ENCODE measurements at places on chromosomes 13 and 19. TPM values are rescaled to one million over a fixed set of nuclear protein-coding genes. Genes with fewer than 3 reads are reported as not detected.

VSTM2B gene
- total RNA-seq = not detected

DNA sequence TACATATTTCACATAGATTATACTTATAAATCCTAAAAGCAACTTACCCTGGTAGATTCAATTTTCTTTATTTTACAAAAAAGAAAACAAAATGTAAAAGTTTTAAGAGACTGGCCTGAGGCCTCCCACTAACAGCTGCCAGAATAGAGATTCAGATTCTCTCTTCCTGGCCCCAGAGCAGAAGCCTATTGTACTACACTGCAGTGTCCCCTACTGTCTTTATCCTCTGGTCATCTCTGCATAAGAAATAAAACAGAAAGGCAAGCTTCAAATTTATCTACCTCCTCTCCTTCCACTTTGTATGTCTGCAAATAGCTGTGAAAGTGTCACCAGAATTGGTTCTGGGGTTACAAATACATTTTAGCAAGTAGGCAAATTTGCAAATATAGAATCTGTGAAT, 1004.1 kb upstream of the PCDH9 start:
- H3K4me1 ChIP-seq = no peaks in the 10 kb centered on the region
- H3K4me3 ChIP-seq = no peak overlapping the region
- no peak for DNase-seq
- H3K36me3 ChIP-seq = no peaks in the 10 kb centered on the region

SIGLEC11 gene
- not detected for total RNA-seq

- no peak for DNase-seq
- peaks cover 8% of the 10 kb centered on the region for H3K27me3 ChIP-seq
- peaks cover 10% of the 10 kb centered on the region for H3K4me1 ChIP-seq
- no peak overlapping the region for H3K27ac ChIP-seq
Measured at GRCh38 chr19:49894879-49895565, 1.7 kb downstream of the IL4I1 start.

MLLT1 gene
- total RNA-seq = 1.3 TPM

- peaks cover 3% of the 10 kb centered on the region for H3K4me1 ChIP-seq
- peaks cover 21% of the 10 kb centered on the region for H3K36me3 ChIP-seq
- no peaks in the 10 kb centered on the region for H3K27me3 ChIP-seq
- H3K4me3 ChIP-seq = no peak overlapping the region
- DNase-seq = no peak
Measured at GRCh38 chr19:43499042-43499441, 5.5 kb downstream of the PHLDB3 start.

DNA sequence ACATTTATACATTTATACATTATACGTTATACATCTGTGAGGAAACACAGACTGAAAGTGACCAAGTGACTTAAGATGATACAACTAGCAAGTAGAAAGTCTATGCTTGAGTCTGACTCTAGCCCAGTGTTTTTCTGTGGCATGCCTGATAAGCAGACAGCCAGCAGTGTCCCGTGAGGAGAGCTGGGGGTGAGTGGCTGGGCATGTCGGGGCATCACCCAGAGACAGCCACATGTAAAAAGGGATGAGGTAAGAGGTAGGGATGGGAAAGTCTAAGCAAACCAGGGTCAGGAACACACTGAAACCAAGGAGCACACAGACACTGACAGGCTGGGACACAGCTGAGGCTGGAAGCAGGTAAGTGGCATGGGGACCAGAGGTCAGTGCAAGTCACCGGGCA, 333.2 kb downstream of the FOXO1 start:
- H3K4me1 ChIP-seq = no peaks in the 10 kb centered on the region
- no peaks in the 10 kb centered on the region for H3K36me3 ChIP-seq
- no peaks in the 10 kb centered on the region for H3K27me3 ChIP-seq
- H3K27ac ChIP-seq = no peak overlapping the region
- DNase-seq = no peak

- H3K27ac ChIP-seq = no peak overlapping the region
- no peak overlapping the region for H3K4me3 ChIP-seq
- no peaks in the 10 kb centered on the region for H3K36me3 ChIP-seq
- peak; percentile 35 for DNase-seq
- H3K4me1 ChIP-seq = no peaks in the 10 kb centered on the region
- peaks cover 2% of the 10 kb centered on the region for H3K27me3 ChIP-seq
Measured at GRCh38 chr13:91406619-91407018, 8.2 kb downstream of the GPC5 start.

DNA sequence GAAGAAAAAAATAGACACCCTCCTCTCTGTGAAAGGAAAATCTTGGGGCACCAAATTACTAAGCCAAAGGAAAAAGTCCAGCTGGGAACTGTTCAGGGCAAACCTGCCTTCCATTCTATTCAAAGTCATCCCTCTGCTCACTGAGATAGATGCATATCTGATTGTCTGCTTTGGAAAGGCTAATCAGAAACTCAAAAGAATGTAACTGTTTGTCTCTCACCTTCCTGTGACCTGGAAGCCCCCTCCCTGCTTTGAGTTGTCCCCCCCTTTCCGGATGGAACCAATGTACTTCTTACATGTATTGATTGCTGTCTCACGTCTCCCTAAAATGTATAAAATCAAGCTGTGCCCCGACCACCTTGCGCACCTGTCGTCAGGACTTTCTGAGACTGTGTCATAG, 216.0 kb upstream of the SOX1 start:
- no peaks in the 10 kb centered on the region for H3K36me3 ChIP-seq
- H3K27ac ChIP-seq = no peak overlapping the region
- no peak overlapping the region for H3K4me3 ChIP-seq
- no peak for DNase-seq
- H3K4me1 ChIP-seq = no peaks in the 10 kb centered on the region

DNA sequence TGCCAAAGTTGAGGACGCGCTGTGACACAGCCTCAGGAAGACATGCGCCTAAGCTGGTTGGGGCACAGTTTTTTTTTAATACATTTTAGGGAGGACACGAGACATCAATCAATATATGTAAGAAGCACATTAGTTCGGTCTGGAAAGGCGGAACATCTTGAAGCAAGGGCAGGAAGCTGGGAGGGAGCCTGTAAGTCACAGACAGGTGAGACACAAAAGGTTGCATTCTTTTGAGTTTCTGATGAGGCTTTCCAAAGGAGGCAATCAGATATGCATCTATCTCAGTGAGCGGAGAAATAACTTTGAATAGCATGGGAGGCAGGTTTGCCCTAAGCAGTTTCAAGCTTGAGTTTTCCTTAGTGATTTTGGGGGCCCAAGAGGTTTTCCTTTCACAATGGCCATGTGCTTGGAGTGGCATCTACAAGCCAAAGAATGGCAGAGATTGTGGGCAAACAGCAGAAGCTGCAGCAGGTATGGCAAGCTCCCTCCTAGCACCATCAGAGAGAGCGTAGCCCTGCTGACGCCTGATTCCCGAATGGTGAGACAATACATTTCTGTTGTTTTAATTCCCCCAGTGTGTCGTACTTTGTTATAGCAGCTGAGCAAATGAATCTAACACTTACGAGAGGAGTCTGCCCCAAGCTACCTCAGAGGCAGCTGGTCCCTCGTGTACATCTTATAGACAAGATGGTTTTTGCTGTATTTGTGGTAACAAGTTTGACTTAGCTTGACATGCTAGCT, 99.5 kb upstream of the TMTC4 start:
- H3K27me3 ChIP-seq = no peaks in the 10 kb centered on the region
- H3K4me1 ChIP-seq = no peaks in the 10 kb centered on the region
- DNase-seq = no peak
- no peaks in the 10 kb centered on the region for H3K36me3 ChIP-seq

ZNF44 gene
- 6.1 TPM for total RNA-seq

DNA sequence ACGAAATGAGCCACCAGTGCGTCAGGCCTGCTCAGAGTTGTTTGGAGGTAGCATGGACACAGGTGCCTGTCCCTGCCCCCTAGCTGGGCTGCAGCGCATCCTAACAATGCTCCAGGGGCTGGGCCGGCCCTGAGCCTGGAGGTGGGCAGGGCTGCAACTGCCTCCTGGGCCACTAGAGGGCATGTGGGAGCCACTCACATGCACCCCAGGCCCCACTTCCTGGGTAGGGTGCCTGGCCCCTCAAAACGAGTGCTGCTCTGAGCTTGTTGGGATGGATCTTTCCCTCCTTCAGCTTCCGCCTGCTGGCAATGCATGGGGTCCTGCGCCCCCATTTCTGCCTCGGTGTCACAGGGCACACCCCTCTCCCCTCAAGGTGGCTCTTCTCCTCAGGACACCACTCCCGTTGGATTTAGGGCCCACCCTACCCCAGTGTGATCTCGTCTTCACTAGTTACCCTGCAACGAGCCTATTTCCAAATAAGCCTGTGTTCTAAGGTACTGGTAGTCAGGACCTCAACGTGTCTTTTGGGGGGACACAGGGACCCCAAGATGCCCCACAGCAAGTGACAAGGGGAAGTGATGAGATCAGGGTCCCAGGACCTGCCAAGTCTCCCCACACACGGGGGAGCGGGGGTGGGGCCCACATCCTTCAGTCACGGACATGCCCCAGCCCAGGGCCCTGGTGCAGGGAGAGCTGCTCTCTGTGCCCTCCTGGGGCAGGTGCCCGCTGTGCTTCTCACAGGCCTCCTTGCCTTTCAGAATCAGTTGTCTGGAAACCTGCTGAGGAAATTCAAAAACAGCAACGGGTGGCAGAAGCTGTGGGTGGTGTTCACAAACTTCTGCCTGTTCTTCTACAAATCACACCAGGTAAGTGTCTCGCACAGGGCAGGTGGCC, 131.3 kb downstream of the STK24 start:
- H3K4me1 ChIP-seq = peaks cover 13% of the 10 kb centered on the region
- H3K4me3 ChIP-seq = no peak overlapping the region

GRCh38 chr19:17577457-17578097, 22.1 kb downstream of the COLGALT1 start:
- H3K27ac ChIP-seq = no peak overlapping the region
- H3K27me3 ChIP-seq = no peaks in the 10 kb centered on the region
- DNase-seq = no peak
- H3K4me1 ChIP-seq = no peaks in the 10 kb centered on the region
- H3K36me3 ChIP-seq = peaks cover 52% of the 10 kb centered on the region

ICAM4 gene
- 2.3 TPM for total RNA-seq

GRCh38 chr13:109362616-109363015, 423.8 kb downstream of the IRS2 start:
- no peaks in the 10 kb centered on the region for H3K4me1 ChIP-seq
- no peaks in the 10 kb centered on the region for H3K27me3 ChIP-seq
- no peaks in the 10 kb centered on the region for H3K36me3 ChIP-seq

TSSK6 gene
- total RNA-seq = 0.56 TPM

- no peaks in the 10 kb centered on the region for H3K27me3 ChIP-seq
- no peaks in the 10 kb centered on the region for H3K4me1 ChIP-seq
- peak; percentile 71 for DNase-seq
- no peak overlapping the region for H3K27ac ChIP-seq
- H3K4me3 ChIP-seq = no peak overlapping the region
Measured at GRCh38 chr13:41411522-41411921, 45.8 kb upstream of the RGCC start.

DNA sequence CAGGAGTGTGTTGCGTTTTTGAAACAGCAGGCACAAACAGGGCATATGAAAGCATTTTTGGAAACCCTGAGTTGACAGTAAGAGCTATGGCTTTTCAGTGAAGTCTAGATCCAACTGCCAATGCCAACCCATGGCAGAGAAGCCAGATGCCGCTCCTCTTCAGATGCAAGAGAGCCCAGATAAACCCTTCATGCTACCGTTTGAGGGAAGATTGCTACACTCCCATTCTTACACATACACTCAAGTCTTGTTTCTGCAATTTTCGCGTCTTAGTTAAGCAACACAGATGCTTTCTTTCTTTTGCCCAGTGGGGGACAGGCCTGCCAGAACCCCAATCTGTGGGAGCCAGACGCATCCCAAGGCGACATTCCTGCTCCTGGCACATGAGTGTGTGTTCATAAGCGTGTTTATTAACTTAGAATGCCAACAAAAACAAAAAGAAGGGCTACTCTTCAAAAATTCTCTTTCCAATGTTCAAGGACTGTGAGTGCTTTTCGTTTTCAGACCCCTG, 10.4 kb downstream of the BORCS8 start:
- no peak overlapping the region for H3K4me3 ChIP-seq
- no peaks in the 10 kb centered on the region for H3K27me3 ChIP-seq
- DNase-seq = no peak
- H3K27ac ChIP-seq = no peak overlapping the region
- peaks cover 37% of the 10 kb centered on the region for H3K36me3 ChIP-seq

- peak; percentile 57 for DNase-seq
- peaks cover 17% of the 10 kb centered on the region for H3K36me3 ChIP-seq
- peak overlapping the region; percentile 52 for H3K4me3 ChIP-seq
- H3K4me1 ChIP-seq = peaks cover 11% of the 10 kb centered on the region
Measured at GRCh38 chr19:54160182-54160811, 776 bp upstream of the LENG1 start.

GRCh38 chr19:34397853-34398252, 6.3 kb upstream of the PDCD2L start:
- H3K36me3 ChIP-seq = peaks cover 68% of the 10 kb centered on the region
- H3K4me3 ChIP-seq = no peak overlapping the region
- H3K4me1 ChIP-seq = no peaks in the 10 kb centered on the region
- no peak overlapping the region for H3K27ac ChIP-seq

- DNase-seq = no peak
- peak overlapping the region; percentile 28 for H3K27ac ChIP-seq
- no peak overlapping the region for H3K4me3 ChIP-seq
- H3K4me1 ChIP-seq = peaks cover 18% of the 10 kb centered on the region
- peaks cover 16% of the 10 kb centered on the region for H3K36me3 ChIP-seq
- H3K27me3 ChIP-seq = no peaks in the 10 kb centered on the region
Measured at GRCh38 chr19:1214862-1215731, 9.5 kb downstream of the STK11 start.

GRCh38 chr13:55361141-55361540, 1779.6 kb upstream of the PRR20A start:
- no peaks in the 10 kb centered on the region for H3K27me3 ChIP-seq
- no peak overlapping the region for H3K4me3 ChIP-seq
- no peak overlapping the region for H3K27ac ChIP-seq
- no peaks in the 10 kb centered on the region for H3K36me3 ChIP-seq
- no peaks in the 10 kb centered on the region for H3K4me1 ChIP-seq

- no peak overlapping the region for H3K4me3 ChIP-seq
- H3K27ac ChIP-seq = no peak overlapping the region
- no peaks in the 10 kb centered on the region for H3K4me1 ChIP-seq
Measured at GRCh38 chr13:64099994-64100393, 2684.3 kb upstream of the PCDH20 start.

DNA sequence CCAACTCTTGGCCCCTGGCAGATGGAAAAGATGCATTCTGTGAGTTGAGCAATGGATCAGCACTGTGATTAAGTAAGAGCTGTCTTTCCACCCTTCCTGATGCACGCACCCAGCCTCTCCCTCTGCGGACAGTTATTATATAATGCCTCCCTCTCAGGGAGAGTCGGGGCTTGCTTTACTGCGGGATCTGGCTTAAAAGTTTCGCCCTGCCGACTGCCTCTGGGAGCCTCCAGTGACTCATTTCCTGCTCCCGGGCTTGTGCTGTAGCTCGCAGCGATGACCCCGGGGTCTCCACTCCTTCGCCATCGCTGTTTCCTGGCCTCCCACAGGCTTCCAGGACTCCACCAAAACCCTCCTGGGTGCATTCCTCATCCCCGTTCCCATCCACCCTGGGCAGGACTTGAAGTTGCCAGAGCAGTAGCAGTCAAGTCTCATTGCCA, 107.4 kb upstream of the SLC7A1 start:
- no peak overlapping the region for H3K27ac ChIP-seq
- H3K27me3 ChIP-seq = peaks cover 7% of the 10 kb centered on the region
- no peak overlapping the region for H3K4me3 ChIP-seq
- H3K36me3 ChIP-seq = no peaks in the 10 kb centered on the region

GRCh38 chr19:262125-262524, 29.1 kb downstream of the PLPP2 start:
- no peaks in the 10 kb centered on the region for H3K36me3 ChIP-seq
- H3K27ac ChIP-seq = no peak overlapping the region
- no peak for DNase-seq
- peaks cover 15% of the 10 kb centered on the region for H3K27me3 ChIP-seq
- H3K4me3 ChIP-seq = no peak overlapping the region

SEMA6B gene
- total RNA-seq = 0.18 TPM

- peaks cover 1% of the 10 kb centered on the region for H3K36me3 ChIP-seq
- H3K27me3 ChIP-seq = no peaks in the 10 kb centered on the region
- H3K4me1 ChIP-seq = peaks cover 3% of the 10 kb centered on the region
- DNase-seq = no peak
Measured at GRCh38 chr13:49063497-49063896, 87.8 kb downstream of the FNDC3A start.
